ENCODE measurements at places on chromosomes 5 and 9.

- no peak for DNase-seq
Measured at GRCh38 chr9:34086864-34087263, 38.2 kb upstream of the UBAP2 start.

DNA sequence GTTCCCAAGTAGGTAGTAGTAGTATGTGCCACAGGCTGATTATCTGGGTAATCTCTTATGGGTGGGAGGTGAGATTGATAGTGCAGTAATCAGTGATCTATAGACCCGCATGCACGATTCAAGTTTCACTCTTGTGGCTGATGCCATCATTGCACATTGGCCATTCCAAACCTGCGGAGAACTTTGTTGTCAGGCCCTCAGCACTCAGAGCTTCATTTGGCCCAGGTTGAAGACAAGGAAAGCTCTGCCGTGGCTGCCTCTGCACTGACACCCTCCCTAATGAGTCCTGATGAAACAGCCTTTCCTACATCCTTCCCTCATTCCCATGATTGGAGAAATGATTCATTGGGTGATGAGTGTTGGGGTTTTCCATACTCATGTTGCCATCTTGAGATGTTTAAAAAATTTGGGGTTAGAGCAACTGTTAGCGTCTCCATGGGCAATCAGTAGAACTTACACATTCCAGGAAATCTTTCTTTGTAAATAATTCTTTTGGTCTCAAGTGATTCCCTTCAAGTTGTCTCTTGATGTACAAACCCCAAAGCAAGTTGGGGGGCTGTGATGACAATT, 22.9 kb downstream of the PROP1 start:
- DNase-seq: no peak

GRCh38 chr9:36961051-36961450, 73.0 kb downstream of the PAX5 start:
- no peak for DNase-seq

DNA sequence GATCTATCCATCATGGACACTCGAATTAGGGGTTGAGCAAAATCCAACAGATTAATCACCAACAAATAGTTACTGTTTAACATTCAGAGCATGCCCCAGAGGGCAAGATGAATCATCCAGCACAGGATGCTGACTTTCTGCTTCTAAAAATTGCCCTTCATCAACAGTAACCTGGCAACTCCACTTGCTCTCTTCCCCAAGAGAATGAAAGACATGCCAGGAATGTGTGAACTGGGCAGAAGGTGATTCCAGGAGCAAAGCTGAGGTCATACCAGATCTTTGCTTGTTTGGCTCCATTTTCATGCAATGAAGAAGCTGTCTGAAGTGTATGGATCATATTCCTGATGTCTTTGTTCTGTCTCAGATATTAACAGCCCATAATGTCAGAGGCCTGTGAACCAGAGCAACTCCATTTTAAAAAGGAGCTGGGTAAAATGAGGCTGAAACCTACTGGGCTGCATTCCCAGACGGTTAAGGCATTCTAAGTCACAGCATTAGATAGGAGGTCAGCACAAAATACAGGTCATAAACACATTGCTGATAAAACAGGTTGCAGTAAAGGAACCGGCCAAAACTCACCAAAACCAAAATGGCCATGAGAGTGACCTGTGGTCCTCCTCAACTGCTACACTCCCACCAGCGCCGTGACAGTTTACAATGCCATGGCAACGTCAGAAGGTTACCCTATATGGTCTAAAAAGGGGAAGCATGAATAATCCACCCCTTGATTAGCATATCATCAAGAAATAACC, 2.5 kb upstream of the ZNF367 start:
- no peak for DNase-seq

- no peak for DNase-seq
Measured at GRCh38 chr9:18928711-18929110, 104.3 kb downstream of the SAXO1 start.

GRCh38 chr5:40278881-40279280, 400.8 kb upstream of the PTGER4 start:
- DNase-seq: no peak

- no peak for DNase-seq
Measured at GRCh38 chr5:34957857-34958690, 28.7 kb downstream of the DNAJC21 start.

DNA sequence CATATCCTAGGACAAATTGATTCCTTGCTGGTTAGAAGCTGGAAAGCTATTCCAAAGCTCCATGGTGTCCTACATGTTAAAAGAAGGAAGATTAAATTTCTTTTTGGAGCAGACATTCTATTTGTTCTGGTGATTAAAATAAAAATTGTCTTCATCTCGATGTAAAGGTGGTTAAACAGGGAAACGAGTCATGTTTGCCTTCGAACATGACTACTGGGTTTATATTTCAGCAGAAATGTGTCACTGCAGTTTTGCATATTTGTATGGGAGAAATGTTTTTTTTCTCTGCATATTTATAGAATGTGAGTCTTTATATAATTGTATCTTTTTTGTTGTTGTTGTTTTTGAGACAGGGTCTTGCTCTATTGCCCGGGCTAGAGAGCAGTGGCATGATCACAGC, 36.4 kb downstream of the ADAMTS12 start:
- DNase-seq: no peak

- no peak for DNase-seq
Measured at GRCh38 chr5:172529896-172530295, 75.6 kb upstream of the SH3PXD2B start.

DNA sequence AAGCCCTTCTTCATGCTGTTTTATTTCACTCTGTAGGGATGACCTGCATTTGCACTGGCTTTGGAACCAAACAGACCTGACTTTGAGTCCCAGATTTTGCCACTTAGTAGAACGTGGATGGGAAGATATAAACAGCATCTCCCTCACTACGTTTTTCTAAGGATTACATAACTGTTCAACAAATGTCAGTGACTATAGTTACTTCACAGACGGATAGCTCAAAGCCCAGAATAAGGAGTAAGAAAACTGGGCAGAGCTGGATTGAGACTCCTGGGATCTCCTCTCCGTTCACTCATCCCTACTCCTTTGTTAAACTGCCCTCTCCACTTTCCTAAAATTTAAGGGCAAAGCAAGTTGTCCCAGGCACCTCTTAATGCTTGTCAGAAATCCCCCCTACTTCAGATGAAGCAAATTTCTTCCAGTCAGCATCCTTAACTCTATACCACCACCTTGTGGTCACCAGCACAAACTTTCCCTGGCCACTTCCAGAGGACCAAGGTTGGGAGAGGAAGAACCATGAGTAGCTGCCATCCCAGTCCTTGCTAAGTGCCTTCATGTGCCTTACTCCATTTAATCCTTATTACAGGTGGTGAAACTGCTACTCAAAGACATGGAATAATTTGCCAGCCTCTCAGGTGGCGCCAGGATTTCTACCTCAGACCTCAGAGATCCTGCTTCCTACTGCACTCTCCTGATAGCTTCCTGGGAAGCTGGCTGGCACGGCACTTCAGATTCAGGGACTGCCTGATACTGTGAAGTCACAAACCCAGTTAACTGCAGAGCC, 38.4 kb downstream of the EGR1 start:
- no peak for DNase-seq

GRCh38 chr5:661891-662750, 31.0 kb downstream of the TPPP start:
- no peak for DNase-seq

GRCh38 chr5:6717687-6718086, 4.5 kb downstream of the TENT4A start:
- no peak for DNase-seq

GRCh38 chr5:119315516-119315949, 40.3 kb upstream of the TNFAIP8 start:
- no peak for DNase-seq

- DNase-seq: no peak
Measured at GRCh38 chr5:112690605-112691338, 46.9 kb upstream of the APC start.

DNA sequence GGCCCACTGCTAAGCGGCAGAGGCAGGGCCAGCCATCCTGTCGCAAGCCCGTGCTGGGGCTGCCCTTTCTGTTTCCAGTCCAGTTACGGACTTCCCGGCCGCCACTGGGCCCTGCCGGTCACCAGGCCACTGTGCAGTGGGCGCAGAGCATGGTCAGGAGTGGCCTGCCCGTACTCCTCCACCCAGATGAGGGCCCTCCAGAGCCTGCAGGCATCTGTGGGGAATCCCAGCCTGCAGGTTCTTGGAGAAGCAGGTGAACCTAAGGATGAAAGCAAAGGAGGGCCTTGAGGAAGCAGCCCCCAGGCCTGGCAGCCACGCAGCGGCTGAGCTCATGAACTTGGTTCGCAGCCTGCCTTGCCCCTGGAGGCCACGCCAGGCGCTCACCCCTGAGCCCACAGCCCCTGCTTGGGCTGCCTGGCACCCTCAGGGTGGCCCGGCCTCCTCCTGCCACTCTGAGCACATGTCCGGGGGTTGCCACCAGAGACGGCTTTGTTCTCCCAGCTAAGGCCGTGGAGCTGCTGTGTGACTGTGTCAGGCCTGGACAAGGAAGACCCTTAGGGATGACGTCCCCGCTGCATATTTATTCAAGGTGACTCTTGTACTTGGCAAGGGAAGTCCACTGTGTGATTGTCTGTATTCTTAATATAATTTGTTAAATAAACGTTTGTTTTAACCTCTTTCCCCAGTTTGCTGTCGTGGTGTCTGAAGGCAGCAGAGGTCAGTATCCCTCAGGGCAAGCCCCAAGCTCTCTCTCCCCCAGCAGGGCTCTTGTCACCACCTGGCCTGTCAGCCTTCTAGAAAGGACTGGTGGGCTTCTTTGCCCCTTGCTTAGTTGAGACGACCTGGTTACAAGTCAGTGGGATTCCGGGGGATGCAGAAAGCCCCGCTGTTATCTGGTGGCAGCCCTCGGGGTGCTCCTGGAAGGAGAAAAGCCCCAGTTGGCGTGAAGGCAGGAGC, 107.1 kb upstream of the LMX1B start:
- no peak for DNase-seq

- DNase-seq: no peak
Measured at GRCh38 chr5:52867809-52868208, 80.1 kb downstream of the ITGA1 start.

DNA sequence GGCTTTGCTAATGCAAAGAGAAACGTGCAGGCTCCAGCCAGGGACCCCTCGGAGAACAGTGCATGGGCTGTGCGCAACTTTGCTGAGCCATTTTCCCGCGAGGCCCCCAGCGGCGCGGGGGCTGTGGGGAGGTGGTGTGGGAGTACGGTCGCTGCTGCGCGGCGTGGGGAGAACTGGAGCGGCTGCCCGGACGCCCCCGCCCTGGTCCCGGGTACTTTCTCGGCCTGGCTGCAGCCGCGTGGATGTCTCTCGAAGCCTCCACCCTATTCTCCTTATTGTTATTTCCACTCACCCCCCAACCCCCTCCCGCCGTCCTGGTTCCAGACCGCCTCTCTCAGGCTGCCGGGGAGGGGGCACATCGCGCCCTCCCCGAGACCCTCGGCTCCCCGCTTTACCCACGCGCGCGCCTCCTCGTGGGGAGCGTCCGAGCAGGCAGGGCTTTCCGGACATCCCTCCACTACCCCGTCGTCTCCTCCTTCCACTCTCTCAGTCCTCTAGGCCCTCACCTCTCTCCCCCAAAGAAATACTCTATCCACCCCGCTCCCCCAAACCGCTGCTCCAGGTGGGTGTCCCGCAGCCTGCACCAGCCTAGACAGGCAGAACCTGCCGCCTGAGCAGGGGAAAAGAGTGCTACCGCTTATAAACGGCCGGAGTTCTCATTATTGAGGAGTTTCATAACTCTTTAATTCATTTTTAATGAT, 68.6 kb upstream of the TBCA start:
- DNase-seq: no peak

GRCh38 chr5:170809551-170809950, 26.0 kb downstream of the GABRP start:
- no peak for DNase-seq

GRCh38 chr5:179986328-179986727, 78.6 kb upstream of the TBC1D9B start:
- no peak for DNase-seq
